ENCODE measurements at places on chromosomes 3 and 15. TPM values are rescaled to one million over a fixed set of nuclear protein-coding genes. Genes with fewer than 3 reads are reported as not detected.

DNA sequence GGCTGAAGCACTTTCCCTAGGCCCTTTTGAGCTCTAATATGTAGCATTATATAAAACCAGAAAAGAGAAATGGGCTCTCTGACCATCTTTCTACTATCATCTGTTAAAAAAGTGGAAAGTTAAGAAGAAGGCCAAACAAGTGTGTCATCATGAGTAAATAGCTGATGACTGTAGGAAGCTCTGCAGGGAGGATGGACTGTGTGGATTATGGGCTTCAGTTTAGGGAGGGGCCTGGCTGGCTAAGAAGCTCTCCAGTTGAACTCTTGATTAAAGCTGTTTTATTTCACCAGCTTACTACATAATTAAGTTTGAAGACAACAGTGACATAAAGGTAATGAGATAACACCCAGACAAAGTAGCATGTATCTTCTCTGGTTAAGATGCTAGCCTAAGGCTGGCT, 30.6 kb downstream of the INTS14 start:
- H3K36me3 ChIP-seq: no peaks in the 10 kb centered on the region
- H3K27ac ChIP-seq: no peak overlapping the region
- no peak for DNase-seq
- H3K27me3 ChIP-seq: no peaks in the 10 kb centered on the region
- H3K4me3 ChIP-seq: no peak overlapping the region

- no peak overlapping the region for H3K4me3 ChIP-seq
- H3K4me1 ChIP-seq: no peaks in the 10 kb centered on the region
- no peaks in the 10 kb centered on the region for H3K36me3 ChIP-seq
- no peak overlapping the region for H3K27ac ChIP-seq
- no peak for DNase-seq
These were observed 205.9 kb downstream of the CD47 start for GRCh38 chr3:107884719-107885460.

- H3K36me3 ChIP-seq: no peaks in the 10 kb centered on the region
- H3K4me1 ChIP-seq: no peaks in the 10 kb centered on the region
- H3K27me3 ChIP-seq: peaks cover 3% of the 10 kb centered on the region
- peak; percentile 22 for DNase-seq
- H3K27ac ChIP-seq: no peak overlapping the region
These were observed 57.6 kb upstream of the SLC6A11 start for GRCh38 chr3:10758304-10759037.

- no peak overlapping the region for H3K27ac ChIP-seq
- H3K36me3 ChIP-seq: no peaks in the 10 kb centered on the region
- DNase-seq: no peak
- no peak overlapping the region for H3K4me3 ChIP-seq
- no peaks in the 10 kb centered on the region for H3K27me3 ChIP-seq
These were observed 180.4 kb downstream of the SUCNR1 start for GRCh38 chr3:152053866-152054265.

DNA sequence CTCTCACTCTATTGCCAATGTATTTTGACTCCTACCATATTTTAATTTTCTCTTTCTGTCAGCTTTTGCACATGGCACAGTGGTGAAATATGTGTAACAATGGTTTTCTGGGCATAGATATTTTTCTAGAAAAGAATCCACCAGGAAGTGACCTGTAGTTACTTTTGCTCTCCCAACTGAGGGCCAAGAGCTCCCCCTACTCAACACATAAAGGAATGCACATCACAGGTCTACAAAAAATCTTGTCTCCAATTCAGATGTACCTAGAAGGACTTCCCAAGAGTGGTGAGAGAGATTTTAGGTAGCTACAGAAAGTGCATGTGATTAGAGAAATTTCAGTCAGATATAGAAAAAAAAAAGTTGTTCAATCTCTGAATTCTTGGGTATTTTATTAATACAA, 15.6 kb downstream of the CPA3 start:
- H3K4me3 ChIP-seq: no peak overlapping the region
- no peaks in the 10 kb centered on the region for H3K36me3 ChIP-seq
- H3K27ac ChIP-seq: no peak overlapping the region
- no peak for DNase-seq
- no peaks in the 10 kb centered on the region for H3K27me3 ChIP-seq

GRCh38 chr3:138493804-138494606, 59.6 kb downstream of the ESYT3 start:
- H3K27ac ChIP-seq: peak overlapping the region; percentile 37
- H3K4me1 ChIP-seq: no peaks in the 10 kb centered on the region
- no peak for DNase-seq
- H3K4me3 ChIP-seq: no peak overlapping the region
- H3K27me3 ChIP-seq: no peaks in the 10 kb centered on the region
- H3K36me3 ChIP-seq: no peaks in the 10 kb centered on the region

DNA sequence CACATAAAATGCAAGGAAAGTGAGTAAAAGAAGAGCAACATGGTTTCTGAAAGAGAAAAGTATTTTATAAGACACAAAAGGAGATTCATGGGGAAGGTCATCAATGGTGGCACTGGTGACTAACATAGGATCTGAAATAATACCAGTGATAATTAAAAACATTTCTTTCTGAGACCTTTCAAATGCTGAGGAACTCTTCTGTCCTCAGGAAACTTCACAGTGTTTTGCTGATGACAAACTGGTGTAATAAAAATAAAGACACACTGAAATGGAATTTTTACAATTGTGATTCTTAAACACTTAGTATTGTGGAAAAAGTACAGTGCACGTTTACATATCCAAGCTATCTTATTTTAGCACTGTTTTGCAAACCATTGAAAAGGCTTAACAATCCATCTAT, 80.4 kb upstream of the ZBTB20 start:
- H3K4me1 ChIP-seq: no peaks in the 10 kb centered on the region
- no peak overlapping the region for H3K27ac ChIP-seq
- H3K4me3 ChIP-seq: no peak overlapping the region

DNA sequence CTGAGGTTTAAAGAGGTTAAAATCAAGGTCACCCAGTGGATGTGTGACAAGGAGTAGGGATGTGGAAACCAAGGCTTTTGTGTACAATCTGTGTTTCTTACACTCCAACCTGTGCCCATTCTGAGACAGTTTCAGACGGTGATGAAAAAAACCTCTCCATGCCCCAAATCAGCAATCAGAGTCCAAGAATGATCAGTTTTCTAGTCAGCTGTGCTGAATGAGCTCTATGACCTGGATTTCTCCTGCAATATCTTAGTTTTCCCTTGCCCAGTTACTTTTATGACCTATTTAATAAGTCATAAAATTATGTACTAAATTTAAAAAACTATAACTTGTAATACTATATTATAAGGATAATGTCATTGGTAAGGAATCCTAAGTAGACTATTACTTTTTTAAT, 37.5 kb upstream of the CBLB start:
- peaks cover 37% of the 10 kb centered on the region for H3K4me1 ChIP-seq
- H3K27me3 ChIP-seq: no peaks in the 10 kb centered on the region
- H3K4me3 ChIP-seq: no peak overlapping the region
- H3K27ac ChIP-seq: peak overlapping the region; percentile 61
- no peak for DNase-seq

The SMCO1 gene
- 143 TPM for total RNA-seq

The REC114 gene
- total RNA-seq: 0.52 TPM

The STAB1 gene
- 17.4 TPM for total RNA-seq

The BNC1 gene
- total RNA-seq: 0.16 TPM

Data from heart right ventricle (tissue), 16 donors.